ENCODE measurements at places on chromosomes 5 and 9. TPM values are rescaled to one million over a fixed set of nuclear protein-coding genes. Genes with fewer than 3 reads are reported as not detected.

SPATA31A3 gene
- total RNA-seq: 0.05 TPM

STC2 gene
- 31.2 TPM for total RNA-seq

ACOT12 gene
- not detected for total RNA-seq

PCDHGA8 gene
- total RNA-seq: 1.1 TPM

FOXD4 gene
- 0.37 TPM for total RNA-seq

TMOD1 gene
- total RNA-seq: not detected

PCA3 gene
- total RNA-seq: not detected

NUTM2G gene
- not detected for total RNA-seq

MYMK gene
- not detected for total RNA-seq

NR6A1 gene
- total RNA-seq: 2.9 TPM

SLC1A3 gene
- total RNA-seq: 23.9 TPM

SLC25A2 gene
- total RNA-seq: not detected

ARHGAP26 gene
- 21.6 TPM for total RNA-seq

RNF208 gene
- total RNA-seq: 1.5 TPM

SV2C gene
- total RNA-seq: not detected

ROPN1L gene
- 3.9 TPM for total RNA-seq

Measured in A375 (cell line).